ENCODE measurements at places on chromosomes 3 and 15.

DNA sequence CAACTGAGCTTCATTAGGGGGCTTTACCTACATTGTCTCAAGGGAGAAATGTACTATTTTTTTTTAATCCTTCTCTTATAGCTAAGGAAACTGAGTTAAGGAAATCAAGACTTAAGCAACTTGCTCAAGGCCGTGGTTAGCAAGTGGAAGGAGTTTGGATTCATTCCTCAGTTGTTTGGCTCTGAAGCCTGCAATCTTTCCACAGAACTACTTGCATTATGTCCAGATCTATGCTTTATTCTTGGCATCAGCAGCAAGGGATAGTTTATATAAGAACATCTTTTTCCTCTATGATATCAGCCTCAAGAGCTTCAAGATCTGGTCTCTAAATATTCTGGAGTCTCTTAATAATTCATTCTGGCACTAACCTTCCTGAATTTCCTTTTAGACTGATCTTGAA lies 182.4 kb downstream of the SV2B start:
- DNase-seq, result no peak

GRCh38 chr15:49927189-49927861 lies 191.7 kb downstream of the ATP8B4 start:
- DNase-seq, result no peak

DNA sequence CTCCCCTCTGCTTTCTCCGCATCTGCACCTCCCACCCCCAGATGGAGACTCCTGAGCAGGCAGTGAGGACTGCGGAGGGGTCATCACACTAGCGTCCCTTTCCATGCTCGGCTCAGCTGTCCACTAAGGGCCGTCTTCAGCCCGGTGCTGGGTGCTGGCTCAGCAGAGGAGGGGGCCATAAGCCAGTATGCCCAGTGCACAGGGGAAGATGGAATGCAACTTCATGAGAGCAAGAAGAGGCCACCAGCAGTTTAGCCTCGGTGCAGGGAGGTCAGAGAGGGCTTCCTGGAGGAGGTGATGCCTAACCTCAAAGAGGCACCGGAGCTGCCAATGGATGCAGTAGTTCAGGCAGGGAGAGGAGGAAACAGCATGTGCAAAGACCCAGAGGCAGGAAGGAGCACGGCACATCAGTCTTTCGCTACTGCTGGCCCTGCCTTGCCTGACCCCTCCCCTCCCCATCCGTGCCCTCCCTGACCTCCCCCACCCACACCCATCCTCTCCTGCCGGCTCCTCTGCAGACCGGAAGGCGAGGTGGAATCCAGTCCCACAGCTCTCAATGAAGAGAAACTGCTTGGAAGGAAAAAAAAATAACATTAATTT lies 15.2 kb upstream of the PLXND1 start:
- no peak for DNase-seq

- DNase-seq, result no peak
Measured at GRCh38 chr15:62935300-62936081, 107.1 kb upstream of the TPM1 start.

GRCh38 chr15:65639509-65639908 lies 17.8 kb downstream of the SLC24A1 start:
- no peak for DNase-seq

DNA sequence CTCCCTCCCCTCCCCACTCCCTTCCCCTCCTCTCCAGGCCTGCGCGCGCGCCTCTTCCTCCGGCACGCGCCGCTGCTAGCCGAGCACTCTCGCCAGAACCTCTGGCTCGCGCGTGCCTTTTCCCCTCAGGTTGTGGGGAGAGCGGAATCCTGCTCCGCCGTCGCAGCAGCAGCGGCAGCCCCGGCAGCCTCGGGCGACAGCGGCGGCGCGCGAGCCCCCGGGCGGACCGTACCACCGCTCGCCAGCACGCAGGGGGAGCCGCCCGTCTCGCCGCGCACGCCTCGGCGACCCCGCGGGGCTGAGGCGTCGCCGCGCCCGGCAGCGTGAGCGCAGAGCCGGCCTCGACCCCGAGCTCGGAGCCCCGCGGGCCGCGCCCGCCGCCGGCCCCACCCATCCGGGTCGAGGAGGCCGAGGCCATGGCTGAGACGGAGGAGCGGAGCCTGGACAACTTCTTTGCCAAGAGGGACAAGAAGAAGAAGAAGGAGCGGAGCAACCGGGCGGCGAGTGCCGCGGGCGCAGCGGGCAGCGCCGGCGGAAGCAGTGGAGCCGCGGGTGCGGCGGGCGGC lies at the start of gene CDV3:
TSS of gene CDV3 (plus strand) at position 58 of the 566 bp plus-strand sequence. CDS start at position 417, 359 bp downstream.
- DNase-seq, result no peak

Data from activated CD4-positive, alpha-beta T cell treated with anti-CD3 and anti-CD28 coated beads for 4 hours (primary cell).